ENCODE measurements at places on chromosomes 3 and 15. TPM values are rescaled to one million over a fixed set of nuclear protein-coding genes. Genes with fewer than 3 reads are reported as not detected.

DNA sequence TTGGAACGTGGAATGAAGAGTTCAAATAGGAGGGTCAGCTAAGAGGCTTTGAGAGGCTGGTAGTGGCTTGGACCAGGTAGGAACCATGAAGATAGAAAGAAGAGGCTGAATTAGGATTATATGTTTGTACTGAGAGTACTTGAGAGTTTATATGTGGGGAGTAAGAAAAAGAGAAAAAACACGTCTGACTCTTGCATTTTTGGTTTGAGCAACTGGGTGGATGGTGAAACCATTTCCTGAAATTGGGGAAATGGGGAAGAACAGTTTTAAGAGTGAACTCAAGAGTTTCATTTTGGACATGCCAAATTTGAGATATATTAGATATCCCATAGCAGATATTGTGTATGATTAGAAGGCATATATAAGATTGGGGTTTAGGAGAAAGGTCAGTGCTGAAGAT lies 92.9 kb upstream of the TNIK start:
- no peak for DNase-seq

- no peak for DNase-seq
These were observed 11.0 kb downstream of the LYSMD2 start for GRCh38 chr15:51726302-51727073.

GRCh38 chr3:143672396-143673165 lies 175.7 kb downstream of the SLC9A9 start:
- no peak for DNase-seq

DNA sequence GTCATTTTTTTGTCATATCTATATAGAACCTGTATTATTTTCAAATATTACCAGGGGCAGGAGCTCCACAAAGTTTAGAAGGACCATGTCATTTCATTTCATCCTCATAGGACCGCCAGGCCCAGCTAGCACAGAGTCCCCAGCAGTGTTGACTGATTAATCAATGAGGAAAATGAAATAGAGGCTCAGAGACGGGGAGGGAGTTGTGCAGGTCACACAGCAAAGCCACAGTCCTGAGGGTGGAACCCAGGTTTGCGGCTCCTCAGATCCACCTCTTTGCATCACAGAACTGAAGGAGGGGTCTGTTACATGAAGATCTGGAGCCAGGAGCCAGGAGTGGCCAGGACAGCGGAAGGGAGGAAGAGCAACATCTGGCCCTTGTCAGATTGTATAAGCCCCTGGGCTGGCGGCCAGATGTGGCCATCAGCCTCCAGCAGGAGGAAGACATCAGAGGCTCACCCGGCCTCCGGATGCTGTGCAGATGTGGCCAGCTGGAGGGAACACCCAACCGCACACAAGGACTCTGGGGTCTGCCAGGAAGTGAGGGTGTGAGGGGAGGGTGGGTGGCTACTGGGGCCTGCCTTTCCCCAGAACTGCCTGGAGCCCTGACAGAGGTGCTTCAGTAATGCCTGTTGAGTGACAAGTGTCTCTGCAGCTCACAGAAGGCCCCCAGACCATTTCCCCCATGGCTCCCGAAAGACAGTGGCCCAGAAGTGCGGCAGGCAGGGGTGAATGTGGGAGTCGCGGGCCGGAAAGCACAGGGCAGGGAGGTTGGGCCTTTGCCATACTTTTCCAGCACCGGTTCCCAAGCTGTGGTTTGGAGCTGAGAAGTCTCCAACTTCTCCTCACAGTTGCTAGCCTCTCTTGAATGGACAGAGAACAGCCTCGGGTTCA lies 21.3 kb downstream of the EFCC1 start:
- DNase-seq, result peak; percentile 34

GRCh38 chr3:15345066-15345607 lies 12.8 kb upstream of the SH3BP5 start:
- no peak for DNase-seq

GRCh38 chr3:65181391-65181871 lies 493.6 kb upstream of the ADAMTS9 start:
- DNase-seq, result no peak

GRCh38 chr3:78022232-78022631 lies 982.3 kb downstream of the ROBO2 start:
- DNase-seq, result no peak

DNA sequence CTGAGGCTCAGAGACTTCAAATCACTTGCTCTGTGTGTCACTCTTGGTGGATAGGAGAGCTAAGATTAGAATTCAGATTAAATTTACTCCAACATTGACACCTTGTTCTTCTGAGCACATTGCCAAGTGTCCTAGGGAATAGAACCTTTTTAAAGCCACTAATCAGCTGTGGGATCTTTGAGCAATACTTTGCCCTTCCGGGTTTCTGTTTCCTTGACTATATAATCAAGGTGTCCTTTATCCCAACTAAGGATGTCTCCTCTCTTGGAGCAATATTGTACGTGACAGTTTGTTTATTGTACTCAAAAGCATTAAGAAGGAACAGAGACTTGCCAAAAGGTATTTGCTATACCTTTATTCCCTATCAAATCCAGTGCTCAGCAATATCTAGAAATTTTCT lies 170.9 kb upstream of the CADPS start:
- no peak for DNase-seq

DNA sequence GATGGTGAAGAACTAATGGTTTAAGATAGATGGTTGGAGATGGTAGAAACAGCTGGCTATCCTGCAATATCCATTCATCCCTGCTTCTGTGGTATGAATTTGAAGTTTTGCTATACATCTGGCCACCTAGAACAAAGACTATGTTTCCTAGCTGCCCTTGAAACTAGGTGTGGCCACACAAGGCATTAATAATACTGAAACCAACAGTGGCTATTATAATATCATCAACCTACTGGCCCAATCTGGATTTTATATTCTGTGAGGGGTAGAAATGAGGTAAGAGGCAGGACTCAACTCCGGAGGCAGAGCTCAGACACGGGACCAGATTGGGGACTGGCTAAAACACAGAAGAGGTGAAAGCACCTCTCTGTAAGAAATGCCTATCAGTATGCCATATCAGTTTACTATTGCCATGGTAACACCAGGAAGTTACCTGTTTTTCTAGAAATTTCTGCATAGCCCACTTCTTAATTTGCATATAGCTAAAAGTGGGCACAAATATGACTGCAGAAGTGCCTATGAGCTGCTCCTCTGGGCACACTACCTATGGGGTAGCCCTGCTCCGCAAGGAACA lies 8.4 kb downstream of the IFT80 start:
- no peak for DNase-seq

- no peak for DNase-seq
These were observed 14.1 kb downstream of the CCDC33 start for GRCh38 chr15:74250266-74250665.

DNA sequence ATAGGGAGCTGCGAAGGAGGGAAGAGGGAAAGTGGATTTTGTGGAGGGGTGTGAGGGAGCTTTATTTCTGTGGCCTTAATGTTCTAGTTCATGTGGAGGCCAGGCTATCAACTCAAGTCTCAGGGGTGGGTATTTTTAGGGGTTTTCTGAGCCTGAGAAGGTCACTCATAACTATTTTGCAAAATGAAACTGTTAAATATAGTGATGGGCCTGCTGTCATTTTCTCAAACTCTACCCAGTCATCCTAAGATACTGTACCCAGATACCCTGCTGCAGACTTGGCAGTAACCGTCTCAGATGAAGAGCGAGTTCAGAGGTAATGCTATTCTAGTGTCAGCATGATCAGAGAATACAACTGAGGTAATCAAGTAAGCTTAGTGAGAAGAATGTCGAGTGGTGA lies 545.0 kb upstream of the TBL1XR1 start:
- DNase-seq, result no peak

- DNase-seq, result no peak
These were observed 5.9 kb downstream of the C3orf22 start for GRCh38 chr3:126552688-126553283.

- DNase-seq, result no peak
These were observed 473.3 kb downstream of the CADM2 start for GRCh38 chr3:85432081-85432480.

DNA sequence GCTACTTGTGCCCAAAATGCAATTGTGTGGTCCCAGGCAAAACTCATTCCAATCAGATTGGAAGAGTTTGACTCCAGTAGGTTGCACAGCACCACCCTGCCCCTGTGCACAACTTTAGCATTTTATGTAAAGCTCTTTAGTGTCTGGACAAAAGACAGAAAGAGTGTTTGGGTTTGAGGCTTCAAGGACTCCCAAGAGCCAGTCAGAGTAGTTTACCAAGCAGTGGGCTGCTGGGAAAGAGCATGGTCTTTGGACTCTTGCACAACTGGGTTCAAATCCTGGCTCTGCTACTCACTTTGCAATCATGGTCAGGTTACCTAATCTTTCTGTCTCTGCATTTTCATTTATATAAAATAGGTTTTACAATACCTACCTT lies 75.8 kb upstream of the UMPS start:
- DNase-seq, result no peak

DNA sequence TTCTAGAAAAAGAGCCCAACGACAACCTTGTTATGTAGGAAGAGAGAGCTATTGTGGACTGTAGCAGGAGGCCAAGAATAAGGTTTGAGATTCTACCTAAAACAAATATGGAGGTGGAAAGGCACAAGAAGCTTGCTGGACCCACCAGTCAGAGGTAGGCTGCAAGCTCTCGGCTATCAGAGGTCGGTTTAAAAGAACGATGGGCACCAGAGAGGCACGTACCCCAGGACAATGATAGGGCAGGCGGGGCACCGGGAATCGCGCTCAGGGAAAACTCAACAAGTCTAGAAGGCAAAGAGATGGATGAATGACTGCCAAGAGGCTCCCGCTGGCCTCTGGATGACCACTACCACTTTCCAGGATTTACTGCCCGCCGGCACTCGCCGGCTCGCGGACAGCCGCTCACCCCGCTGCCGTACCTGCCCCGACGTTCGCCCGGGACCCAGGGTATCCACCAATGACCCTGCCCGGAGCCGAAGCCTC lies 1.1 kb downstream of the HDGFL3 start:
- DNase-seq, result no peak

- no peak for DNase-seq
These were observed 168.6 kb downstream of the SOX2 start for GRCh38 chr3:181880331-181880730.

DNA sequence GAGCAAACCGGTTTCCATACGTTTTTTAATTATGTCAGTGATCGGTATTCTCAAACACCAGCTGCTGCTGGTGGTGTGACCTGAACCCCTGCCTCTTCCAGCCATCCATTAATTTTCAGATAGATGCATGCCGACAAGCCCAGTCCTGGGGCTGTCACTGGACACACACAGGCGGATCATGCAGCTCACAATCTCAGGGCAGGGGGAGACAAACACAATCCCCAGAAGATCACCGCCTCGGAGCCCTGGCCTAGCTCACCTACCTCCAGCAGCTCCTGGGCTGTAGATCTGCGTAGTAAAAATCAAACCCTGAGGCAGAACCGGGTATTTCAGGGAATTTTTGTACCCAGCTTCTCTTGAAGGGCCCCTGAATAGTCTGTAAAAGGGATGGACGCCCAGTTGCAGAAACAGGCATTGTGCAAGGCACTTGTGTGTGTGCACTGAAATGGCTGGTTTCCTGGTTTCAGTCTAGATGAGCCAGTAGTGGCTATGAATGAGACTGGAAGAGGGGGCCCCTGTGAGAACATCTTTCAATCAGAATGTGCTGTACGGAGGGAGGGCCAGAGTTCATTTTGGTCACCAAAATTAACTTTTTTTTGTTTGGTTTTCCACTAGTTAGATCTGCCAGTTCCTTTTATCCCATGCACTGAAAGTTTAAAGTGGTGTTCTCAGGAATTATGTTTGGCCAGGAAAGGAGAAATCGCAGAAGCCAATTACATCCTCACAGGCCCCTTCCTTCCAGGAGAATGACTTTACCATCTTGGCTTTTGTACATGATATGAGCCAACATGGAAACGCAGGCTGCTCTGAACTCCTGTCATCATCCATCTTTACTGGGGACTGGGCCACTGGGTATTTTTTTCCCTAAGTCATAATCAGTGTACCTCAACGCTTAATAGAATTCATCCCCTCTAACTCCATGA lies 55.0 kb upstream of the RPL32 start:
- DNase-seq, result no peak

GRCh38 chr3:170473358-170473757 lies 54.7 kb downstream of the CLDN11 start:
- no peak for DNase-seq

- no peak for DNase-seq
These were observed 41.0 kb downstream of the CRYGS start for GRCh38 chr3:186502966-186503712.

- DNase-seq, result no peak
These were observed 194.0 kb downstream of the TNIK start for GRCh38 chr3:171266034-171266739.

DNA sequence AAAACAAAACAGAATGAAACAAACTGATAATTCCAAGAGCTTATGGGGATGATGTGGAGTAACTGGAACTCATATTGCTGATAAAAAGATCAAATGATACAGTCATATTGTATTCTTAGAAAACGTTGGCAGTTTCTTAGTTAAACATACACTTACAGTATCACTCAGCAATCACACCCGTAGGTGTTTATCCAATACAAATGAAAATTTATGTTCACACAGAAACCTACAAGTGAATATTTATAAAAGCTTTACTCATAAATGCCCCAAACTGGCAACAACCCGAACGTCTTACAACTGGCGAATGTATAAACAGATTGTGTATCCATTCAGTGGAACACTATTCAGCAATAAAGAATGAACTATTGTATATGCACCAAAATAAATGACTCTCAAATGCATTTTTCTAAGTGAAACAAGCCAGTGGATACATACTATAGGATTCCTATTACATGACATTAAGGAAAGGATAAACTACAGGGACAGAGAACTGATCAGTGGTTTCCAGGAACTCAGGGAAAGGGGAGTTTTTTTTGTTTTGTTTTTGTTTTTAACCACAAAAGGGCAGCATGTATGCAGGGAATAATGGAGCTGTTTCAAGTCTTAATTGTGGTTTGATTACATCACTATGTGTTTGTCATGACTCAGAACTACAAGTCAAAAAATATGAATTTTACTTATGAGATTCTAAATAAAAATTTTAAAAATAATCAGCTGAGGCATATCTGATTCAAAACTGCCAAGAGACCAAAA lies 71.8 kb upstream of the NDUFB4 start:
- no peak for DNase-seq

CADM2 gene
- polyA plus RNA-seq, result 0.79 TPM

PODXL2 gene
- polyA plus RNA-seq, result 62.6 TPM

STX19 gene
- 0.35 TPM for polyA plus RNA-seq

GOLGA8O gene
- 0.23 TPM for polyA plus RNA-seq

CHRD gene
- polyA plus RNA-seq, result 15.0 TPM

TMEM158 gene
- polyA plus RNA-seq, result 6.7 TPM

P2RY13 gene
- polyA plus RNA-seq, result 1.1 TPM

CAPN3 gene
- 31.2 TPM for polyA plus RNA-seq

ZNF106 gene
- polyA plus RNA-seq, result 51.0 TPM

LNP1 gene
- 9.9 TPM for polyA plus RNA-seq

BTLA gene
- polyA plus RNA-seq, result 0.58 TPM

Measured in left renal cortex interstitium (tissue), 4 donors.